CD4-positive, alpha-beta T cell treated with Interleukin-6 at 100 ng/mL for 8 hours (primary cell): ENCODE measurements at places on chromosomes 2 and 18.

GRCh38 chr2:197296835-197297234 is 13.7 kb downstream of the ANKRD44 start:
- no peak for DNase-seq

GRCh38 chr2:173797586-173798263 is 167.4 kb downstream of the SP3 start:
- no peak for DNase-seq

DNA sequence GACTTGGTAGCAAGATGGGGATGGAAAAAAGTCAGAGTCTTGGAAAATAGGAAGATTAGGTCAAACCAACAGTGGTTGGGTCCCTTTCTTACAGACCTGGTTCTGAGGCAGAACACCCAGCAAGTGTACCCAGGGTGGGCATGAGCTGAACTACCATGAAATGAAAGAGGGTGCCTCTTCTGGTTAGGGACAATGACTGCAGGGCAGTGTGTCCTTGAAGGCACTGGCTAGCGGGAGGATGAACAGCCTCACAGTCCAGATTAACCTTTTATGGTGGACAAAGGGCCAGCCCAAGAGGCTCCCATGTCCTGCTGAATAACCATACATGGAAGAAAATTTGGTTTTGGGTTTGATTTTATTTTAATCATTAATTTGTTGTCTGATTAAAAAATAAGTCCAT is 61.8 kb upstream of the CCDC85A start:
- DNase-seq = no peak

DNA sequence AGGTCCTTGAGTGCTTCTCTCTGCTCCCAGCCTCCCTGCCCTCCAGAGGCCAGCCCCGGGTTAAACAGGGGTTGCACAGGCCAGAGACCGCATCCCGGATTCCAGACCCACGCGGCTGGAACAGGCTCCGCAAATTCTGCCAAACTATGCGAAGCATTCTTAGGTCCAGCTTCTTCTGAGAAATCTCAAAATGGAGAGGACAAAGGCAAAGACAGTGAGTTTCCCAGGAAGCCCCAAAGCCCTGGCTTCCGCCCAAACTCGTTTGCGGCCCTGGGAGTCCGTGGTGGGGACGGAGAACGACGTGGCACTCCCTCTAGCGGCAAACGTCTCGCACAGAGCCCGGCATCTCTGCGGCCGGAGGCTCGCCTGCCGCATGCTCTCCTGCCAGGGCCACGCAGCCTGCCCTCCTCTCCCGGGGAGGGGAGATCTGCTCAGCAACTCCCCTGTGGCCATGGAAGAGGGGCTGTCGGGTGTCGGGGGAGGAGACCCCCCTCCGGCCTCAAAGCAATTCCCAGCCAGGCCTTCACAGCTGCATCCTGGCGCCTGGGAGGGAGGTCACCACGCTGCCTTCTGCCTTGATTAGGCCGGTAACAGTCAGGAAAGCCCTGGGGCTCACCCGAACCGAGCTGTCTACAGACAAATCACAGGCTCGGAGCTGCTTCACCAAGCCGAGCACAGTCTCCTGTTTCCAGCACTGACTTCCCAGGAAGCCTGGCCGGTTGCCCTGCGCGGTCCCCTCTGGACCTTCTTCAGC is 33.4 kb upstream of the KLHL29 start:
- peak; percentile 19 for DNase-seq

GRCh38 chr2:32711908-32712501 is 84.2 kb downstream of the TTC27 start:
- DNase-seq = no peak

GRCh38 chr2:96123936-96124335 is 7.6 kb upstream of the ADRA2B start:
- no peak for DNase-seq

DNA sequence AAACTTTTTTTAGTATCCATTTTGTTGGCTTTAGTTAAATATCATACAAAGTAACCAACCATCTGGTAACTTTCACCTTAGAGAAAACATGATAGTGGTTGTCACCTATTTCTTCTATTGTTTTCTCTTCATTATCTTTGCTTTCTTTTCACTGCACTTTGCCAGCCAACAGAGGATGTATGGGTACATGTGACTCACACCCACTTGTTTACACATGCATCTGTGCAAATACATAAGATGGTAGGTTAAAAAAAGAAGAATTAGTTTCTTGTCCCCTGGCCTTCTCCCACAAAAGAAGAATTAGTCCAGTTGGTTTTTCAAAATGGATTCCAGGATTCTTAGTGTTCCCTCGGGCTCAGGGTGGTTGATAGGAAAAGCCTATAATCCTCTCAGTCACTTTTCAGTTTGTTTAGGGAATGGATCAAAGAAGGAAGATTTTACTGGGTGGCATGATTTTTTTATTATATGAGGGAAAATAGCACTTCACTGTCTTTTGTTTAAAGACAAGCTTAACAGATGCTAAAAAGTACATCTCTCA is 46.6 kb downstream of the CDK15 start:
- DNase-seq = no peak

- no peak for DNase-seq
These were observed 102.4 kb downstream of the BABAM2 start for GRCh38 chr2:27992787-27993401.

DNA sequence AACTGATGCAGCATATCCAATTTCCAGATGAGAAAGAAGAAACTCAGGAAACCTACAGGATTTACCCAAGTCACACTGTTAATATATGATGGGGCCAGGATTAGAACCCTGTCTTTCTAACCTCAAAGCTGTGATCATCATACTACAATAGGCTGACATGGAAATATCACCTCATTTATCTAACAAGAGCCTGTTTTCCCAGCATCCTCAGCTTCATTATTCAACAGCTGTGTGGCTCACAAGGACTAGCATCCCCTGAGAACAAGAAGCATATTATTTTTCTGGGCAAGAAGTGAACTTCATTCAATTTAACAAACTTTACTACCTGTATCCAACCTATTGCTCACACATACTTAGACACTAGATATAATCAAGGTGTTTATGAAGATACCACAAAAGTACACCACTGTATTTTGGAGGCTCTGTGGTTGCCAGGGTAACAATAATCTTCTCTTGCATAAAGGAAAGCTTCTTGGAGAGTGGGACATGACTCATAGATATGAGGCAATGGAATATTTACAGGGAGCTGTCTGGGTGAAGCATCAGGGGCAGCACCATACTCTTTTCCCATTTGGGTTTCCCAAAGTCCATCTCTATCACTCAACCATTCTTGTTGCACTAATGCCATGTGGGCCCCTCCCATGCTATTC is 218.2 kb downstream of the RAD51AP2 start:
- no peak for DNase-seq

DNA sequence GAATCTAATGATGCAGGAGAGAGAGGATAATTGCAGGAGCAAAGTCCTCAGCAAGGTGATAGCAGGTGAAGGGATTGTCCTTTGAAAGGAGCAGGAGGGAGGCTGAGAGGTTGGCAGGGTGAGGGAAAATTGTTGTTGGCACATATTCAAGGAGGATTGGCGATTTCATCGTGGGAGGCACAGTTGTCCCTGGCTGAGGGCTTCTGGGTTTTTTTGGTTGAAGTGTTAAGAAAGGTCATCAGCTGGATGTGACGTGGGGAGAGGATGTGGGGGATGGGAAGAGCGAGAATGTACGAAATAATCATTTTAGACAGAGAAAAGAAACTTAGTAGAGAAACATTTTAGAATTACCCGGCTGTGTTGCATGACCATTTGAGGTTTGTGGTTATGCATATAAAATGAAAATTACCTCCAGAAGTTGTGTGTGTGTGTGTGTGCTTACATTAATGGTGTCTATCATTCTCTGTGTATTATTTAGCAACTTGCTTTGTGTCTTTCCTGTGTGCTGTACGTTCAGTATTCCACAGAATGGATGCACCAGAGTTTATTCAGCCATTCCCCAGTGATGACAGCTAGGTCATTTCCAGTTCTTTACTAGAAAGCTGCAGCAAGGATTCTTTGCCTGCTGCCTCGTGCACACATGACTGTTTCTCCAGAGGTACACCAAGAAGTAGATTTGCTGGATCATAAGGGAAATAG is 67.6 kb downstream of the SDC1 start:
- no peak for DNase-seq

GRCh38 chr2:37876227-37876626 is 48.9 kb upstream of the RMDN2 start:
- no peak for DNase-seq

- DNase-seq = no peak
These were observed 908.3 kb upstream of the TMEFF2 start for GRCh38 chr2:193103064-193103463.

GRCh38 chr18:52402814-52403213 is 62.8 kb downstream of the DCC start:
- DNase-seq = no peak

DNA sequence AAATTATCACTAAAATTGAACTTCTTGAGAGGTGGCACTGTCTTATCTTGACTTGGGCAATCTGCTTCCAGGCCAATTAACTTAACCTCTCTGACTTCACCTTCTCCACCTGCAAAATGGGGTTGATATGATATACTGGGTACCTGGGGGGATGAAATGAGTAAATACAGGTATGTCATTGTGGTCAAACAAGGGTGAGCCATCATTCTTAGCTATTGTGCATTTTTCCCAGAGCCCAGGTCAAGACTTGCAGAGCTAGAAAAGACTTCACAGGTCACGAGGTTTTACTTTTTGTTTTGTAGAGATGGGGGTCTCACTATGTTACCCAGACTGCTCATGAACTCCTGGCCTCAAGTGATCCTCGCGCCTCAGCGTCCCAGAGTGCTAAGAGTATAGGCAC is 145.0 kb downstream of the PRKCE start:
- no peak for DNase-seq

- DNase-seq = no peak
These were observed 159.7 kb downstream of the MYCN start for GRCh38 chr2:16100006-16100405.

DNA sequence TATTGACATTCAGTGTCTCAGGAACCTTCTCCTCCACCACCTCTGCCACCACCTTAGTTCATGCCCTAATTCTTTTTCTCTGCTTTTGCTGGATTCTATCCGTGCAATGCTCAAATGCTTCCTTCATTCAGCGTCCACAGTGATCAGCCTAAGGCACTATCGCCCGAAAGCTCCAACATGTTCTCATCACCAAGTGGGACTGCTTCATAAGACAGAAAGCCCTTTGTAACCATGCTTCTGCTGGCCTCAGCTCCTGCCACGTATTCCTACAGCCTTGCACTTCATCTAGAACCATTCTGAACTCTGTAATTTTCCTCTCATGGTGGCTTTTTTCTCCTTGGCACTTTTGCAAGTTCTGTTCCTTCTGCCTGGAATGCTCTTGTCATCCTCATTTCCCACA is 222.9 kb downstream of the HNMT start:
- DNase-seq = no peak

GRCh38 chr2:32538735-32539134 is 89.1 kb upstream of the TTC27 start:
- no peak for DNase-seq

DNA sequence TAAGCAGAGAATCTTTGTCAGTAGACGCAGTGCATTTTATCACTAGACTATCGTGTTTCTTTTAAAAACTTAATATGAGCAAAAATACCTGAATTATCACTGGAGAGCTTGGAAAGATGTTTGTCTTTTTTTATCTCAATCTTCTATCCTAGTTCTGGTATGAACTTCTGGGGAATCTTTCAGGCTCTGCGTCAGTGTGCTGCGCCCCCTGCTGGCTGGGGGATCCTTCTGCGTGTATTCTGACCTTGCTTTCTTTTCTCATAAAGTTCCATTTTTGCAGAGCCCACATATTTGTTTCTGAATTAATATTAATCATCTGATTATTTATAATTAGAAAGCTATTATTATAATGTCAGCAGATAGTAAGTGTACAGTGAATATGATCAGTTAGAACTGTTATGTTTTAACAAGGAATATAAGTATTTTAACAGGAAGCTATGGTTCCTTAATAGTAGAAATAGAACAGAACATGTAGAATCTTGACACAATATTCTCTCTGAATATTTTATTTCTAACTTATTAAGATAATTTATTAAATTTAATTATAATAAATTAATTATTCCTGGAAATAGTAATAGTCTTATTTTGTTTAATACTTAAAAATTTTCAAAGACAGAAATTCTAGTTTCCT is 945.0 kb upstream of the CRIM1 start:
- DNase-seq = peak; percentile 4

GRCh38 chr18:80040515-80040914 is 6.3 kb downstream of the RBFA start:
- DNase-seq = no peak

GRCh38 chr2:143132355-143132754 is 3.1 kb downstream of the ARHGAP15 start:
- DNase-seq = no peak

GRCh38 chr2:168751104-168751740 is 51.2 kb upstream of the NOSTRIN start:
- peak; percentile 70 for DNase-seq

DNA sequence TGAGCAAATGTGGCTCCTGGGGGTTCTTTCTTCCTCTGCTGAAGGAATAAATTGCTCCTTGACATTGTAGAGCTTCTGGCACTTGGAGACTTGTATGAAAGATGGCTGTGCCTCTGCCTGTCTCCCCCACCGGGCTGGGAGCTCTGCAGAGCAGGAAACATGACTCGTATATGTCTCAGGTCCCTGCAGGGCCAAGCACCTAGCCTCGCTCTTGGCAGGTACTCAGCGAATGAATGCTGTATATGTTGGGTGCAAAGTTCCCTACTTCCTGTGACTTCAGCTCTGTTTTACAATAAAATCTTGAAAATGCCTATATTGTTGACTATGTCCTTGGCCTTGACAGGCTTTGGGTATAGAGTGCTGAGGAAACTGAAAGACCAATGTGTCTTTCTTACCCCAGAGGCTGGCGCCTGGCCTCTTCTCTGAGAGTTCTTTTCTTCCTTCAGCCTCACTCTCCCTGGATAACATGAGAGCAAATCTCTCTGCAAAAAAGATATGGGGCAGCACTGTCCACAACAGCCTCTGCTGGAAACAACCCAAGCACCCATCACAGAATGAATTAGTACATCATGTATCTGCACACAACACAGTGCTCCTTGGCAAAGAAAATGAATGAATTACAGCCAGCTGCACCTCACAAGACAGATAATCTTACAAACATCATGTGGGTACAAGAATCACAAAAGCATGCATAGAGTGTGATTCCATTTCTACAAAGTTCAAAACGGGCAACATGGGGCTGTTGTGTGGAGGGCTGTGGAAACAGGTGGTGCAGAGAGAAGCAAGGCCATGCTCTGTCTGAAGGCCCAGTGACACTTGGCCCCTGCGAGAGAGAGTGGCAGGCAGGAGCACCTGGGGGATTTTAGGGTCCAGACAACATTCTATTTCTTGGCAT is 6.6 kb downstream of the IL1RN start:
- DNase-seq = no peak

DNA sequence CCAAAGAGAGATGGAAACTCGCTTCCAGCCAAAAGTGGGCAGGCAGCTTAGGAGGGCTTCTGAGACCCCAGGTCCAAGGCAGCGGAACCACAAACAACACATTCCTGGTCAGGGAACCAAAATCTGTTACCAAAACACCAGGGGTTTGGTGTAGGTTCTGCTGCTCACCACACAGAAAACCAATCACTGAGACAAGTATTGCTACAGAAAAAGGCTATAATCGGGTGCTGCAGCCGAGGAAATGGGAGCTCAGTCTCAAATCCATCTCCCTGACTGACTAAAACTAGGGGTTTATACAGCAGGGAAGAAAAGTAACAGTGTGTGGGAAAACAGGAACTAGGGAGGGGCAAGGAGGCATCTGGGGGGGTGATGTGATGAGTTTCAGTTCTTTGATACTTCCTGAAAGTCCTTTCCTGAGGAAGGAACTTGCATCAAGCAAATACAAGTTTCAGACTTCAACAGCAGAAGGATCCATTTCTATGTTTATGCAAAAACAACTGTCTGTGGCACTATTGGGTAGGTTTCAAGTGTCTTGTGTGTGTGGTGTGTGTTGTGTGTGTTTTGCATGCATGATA is 108.0 kb downstream of the FAM168B start:
- DNase-seq = no peak

- no peak for DNase-seq
These were observed 8.2 kb downstream of the CTDP1 start for GRCh38 chr18:79687806-79688205.
